Motor neuron (in vitro differentiated cells): ENCODE measurements at places on chromosomes 11 and 22.
A peak's percentile ranks its signal among the peaks of the same experiment; 100 is the strongest.

DNA sequence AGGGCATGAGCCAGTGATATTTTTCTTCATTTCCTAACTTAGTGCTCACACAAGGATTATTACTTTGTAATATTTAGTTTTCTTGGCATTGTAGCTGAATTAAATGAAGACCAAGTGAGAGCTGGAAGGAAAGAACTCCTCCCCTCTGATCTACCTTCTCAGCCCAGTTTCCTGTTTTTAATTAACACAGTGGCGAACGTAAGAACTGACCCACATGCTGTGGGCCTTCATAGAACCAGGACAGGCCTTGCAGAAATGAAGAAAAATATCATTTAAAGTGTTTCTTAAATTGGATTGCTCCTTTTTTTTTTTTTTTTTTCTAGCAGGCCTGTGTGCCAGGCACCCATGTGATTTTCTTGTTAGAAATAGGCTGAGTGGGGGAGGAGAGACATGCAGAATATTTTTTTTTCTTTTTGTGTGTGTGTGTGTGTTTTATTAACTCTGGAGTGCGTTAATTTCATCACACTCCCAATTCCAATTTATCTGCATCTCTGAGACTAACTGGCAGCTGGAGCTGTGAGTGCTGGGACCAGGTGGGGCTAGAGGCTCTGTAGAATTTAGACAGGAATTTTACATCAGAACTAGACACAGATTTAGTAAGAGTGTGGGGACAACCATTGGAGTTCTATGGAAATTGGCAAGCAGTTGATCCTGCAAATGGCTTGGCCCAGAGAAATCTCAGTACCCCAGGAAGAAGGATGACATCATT, 320.5 kb downstream of the DDX10 start:
- peak; percentile 61 for ATAC-seq

DNA sequence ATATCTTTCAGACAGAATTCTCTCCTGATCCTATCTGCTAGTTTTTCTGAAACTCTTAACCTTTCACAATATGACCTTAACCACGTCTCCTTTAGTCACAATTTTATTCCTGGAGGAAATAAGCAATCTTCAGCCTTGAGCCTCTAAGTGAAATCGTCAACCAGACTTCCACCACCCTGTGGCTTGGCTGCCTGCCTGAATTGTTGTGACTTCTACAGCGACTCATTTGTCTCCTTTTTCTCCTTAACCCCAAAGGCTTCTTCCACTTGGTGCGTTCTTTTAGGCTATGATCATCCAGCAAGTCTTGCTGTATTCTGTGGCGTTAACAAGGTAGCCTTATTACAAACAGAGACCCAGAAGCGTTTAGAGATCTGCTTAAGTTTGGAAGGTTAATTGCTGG, 535.1 kb upstream of the ARHGAP42 start:
- no peak for ATAC-seq

GRCh38 chr22:46824344-46824909, 62.0 kb downstream of the TBC1D22A start:
- no peak for ATAC-seq

DNA sequence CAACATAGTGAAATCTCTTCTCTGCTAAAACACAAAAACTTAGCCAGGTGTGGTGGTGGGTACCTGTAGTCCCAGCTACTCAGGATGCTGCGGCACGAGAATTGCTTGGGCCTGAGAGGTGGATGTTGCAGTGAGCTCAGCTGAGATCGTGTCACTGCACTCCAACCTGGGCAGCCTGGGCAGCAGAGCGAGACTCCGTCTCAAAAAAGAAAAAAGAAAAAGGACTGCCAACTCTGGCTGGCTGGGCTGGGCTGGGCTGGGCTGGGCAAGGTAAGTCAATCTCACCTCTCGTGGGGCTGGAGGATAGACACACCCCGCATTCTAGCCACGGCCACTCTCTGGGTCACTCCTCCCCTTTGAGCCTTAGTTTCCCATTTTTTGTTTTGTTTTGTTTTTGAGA, 26.9 kb downstream of the TEF start:
- ATAC-seq = no peak

- no peak for ATAC-seq
These were observed 9.1 kb downstream of the PHF5A start for GRCh38 chr22:41459431-41459830.

GRCh38 chr11:24295360-24295759, 201.5 kb upstream of the LUZP2 start:
- ATAC-seq = no peak

DNA sequence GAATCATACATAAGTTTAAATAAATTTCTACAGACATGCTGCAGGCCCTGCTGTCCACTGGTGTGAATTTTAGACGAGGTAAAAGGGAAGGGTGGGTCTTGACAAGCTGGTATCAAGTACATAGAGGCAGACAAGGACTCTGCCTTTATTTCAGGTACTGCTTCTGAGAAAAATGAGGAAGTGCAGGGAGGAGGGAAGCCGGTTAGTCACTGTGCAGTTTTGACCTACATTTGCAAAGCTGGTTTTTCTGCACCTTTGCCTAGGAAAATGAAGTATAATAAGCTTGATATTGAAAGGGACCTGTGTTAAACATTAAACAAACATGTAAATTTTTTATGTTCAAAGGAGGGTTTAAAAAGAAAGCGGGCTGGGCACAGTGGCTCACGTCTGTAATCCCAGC, 24.6 kb downstream of the TMEM45B start:
- ATAC-seq = no peak

DNA sequence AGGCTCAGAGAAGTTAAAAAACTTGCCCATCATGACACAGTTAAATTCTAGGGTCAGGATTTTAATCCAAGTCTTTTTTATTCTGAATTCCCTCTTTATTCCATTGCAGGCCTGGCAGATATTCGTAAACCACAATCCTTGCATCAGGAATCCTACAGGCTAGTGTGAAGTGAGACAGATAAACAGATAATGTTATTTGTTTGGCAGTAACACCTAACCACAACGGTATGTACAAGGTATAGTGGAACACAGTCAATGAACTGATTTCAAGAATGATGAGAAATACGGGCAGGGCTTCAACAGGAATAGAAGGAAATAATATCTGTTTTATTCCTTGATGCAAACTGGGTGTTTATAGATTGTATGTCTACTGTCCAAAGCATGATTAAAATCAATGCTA, 32.0 kb upstream of the NARS2 start:
- ATAC-seq = no peak

DNA sequence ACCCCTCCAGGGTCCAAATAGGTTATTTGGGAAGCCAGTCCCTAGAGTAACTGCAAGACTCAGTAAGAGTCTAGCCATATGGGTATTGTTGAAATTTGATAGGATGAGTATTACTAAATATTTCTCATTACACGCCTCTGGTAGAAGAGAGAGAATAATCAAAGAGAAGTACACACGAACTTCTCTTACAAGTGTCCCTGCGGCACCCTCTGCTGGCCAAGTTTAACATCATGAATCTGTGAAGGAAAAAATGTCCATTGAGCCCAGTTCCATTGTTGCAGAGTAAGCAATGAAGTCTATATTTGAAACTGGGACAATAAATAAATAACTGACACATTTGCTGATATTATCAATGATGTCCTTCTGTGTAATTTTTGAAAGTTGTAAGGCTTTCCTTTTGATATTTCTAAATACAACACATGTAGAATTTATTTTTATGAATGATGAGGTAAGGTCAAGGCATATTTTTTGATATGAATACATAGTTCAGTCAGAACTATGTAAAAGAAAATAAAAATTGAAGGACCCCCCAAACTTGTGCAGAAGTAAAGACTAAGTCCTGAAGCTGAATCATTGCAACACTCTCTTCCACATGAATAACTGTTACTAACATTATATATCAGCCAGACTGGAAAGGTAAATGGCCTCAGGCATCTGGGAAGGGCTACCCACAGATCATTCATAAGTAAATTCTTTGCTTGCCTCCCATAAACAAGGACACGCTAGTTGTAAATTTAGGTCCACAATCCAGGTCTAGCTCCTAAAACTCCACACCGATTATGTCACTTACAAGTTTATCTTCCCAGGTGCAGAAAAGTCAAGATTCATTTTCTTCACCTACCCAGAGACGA, 10.0 kb downstream of the OR51L1 start:
- peak; percentile 80 for ATAC-seq

- ATAC-seq = no peak
These were observed 77.9 kb upstream of the ALX4 start for GRCh38 chr11:44387825-44388224.

GRCh38 chr11:125929445-125930075, 16.3 kb upstream of the VSIG10L2 start:
- ATAC-seq = no peak

DNA sequence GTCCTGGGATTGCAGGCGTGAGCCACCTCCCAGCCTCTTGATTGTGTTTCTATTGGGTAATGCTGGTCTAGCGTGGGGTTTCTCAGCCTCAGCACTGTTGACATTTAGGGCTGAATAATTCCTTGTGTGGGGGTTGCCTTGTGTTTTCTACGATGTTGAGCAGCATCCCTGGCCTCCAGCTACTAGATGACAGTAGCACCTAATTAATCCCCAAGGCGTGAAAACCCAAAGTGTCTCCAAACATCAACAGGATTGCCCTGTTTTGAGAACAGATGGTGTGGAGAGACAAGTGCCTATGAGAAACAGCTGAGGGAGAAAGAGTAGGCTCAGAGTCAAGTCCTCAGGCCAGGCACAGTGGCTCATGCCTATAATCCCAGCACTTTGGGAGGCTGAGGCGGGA, 67.2 kb downstream of the SGSM1 start:
- ATAC-seq = no peak

DNA sequence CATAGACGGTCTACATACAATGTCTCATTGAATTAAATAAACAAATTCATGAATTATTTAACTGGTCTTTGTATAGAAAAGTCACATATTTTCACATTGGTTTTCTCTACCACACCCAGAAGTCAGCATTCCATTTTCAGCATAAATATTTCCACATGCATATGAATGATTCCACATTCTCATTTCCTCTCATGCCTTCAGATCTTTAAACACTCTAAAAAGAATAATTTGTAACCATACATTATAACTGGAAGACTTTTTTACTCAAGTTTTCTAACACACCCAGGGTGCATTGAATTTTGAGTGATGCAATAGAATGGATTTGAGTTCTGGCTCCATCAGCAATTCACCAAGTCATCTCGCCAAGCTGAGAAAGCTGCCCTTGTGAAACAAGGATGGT, 501.8 kb upstream of the TENM4 start:
- ATAC-seq = no peak

DNA sequence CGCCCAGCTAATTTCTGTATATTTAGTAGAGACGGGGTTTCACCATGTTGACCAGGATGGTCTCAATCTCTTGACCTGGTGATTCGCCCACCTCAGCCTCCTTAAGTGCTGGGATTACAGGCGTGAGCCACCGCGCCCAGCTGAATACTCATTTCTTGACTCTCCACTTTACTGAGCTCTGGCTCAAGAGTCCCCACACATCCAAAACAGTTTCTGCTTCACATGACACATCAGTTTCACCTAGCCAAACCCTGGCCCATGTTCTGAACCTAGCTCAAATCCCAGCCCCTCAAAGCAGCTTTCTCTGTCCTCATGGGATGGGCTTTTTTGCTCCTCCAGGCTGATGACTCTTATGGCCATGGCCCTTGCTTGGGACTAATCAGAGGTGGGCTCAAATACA, 9.8 kb downstream of the HYOU1 start:
- ATAC-seq = no peak

DNA sequence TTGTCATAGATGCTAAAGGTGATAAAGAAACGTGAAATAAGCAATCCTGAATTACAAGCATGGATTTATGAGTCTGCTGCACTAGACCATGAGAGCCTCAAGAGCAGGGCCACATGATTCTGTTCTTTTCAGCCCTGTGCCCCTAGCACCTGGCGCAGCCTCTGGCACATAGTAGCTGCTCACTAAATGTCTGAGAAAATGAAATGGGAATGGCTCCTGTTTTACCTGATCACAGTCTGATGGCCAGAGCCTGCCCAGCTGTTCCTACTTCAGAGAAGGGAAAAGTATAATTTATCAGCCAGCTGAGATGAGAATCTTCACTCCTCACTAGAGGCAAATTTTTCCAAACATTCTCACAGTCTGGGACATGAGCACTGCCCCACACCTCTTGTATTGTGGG, 10.7 kb upstream of the PKNOX2 start:
- no peak for ATAC-seq

DNA sequence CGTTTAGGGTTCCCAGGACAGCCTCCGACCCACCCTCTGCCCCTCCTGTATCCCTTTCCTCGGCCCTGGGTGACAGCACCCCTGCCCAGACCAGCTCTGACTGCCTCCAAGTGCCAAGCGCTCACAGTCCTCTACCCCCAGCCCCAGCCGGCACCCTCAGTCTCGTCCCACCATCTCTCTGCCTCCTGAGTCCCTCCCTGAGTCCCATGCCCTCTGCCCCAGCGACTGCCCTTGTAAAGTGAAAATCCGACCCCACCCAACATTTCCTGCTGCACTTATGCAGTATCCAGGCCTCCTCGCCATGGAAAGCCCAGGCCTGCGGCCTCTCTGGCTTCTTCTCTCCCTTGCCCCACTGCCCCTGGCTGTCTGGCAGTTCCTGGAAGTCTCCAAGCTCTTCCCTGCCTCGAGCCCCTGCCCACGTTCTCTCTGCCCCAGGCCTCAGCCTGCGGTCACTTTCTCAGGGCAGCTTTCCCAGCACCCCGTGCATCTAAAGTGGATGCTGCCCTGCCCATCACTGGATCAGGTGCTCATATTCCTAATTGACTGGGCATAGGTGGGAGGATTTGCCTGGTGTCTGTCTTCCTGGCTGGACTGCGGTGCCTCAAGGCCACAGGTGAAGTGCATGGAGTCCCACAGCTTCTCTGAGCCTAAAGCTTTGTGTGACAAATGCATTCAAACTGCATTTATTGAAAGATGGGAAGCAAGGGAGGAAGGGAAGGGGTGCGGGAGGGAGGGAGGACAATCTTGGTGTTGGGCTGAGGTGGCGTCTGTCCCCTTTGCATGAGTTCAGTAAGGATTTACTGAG, 17.7 kb upstream of the IL2RB start:
- no peak for ATAC-seq

DNA sequence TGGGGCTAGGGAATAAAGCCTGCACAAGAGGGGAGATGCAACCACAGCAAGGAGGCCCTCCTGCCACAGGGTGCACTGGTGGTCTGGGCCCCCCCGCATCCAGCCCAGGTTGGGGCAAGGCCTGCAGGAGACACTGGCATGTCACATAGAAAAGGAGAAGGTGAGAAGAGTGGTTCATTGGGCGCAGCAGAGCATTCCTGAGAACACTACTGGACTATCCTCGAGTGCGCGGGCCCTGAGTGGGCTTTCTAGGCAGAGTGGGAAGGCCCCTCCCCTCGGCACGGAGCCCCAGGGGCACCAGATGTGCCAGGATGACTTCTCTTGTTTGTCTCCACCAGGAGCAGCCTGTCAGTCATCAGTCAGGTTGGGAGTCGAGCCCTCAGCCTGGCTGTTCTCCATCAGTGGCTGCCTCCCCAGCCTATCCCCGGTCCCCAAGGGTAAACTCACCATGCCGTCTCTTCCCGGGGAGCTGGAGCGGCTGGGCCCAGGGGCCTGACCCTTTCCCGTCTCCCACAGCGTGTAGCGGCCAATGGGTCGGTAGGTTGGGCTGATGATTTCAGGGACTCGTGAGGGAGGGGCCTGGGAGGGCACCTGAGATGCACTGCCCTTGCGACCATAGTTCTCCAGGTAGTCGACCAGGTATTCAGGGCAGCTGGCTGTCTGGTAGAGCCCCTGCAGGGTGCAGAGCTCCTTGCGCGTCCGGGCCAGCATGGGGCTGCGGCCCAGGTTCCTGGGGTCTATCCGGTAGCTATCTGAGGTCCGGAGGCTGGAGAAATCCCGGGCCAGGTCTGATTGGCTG, 9.0 kb downstream of the USP2 start:
- ATAC-seq = no peak
